ENCODE measurements at places on chromosomes 2 and 18. TPM values are rescaled to one million over a fixed set of nuclear protein-coding genes. Genes with fewer than 3 reads are reported as not detected.

GRCh38 chr2:134446383-134447017 lies 192.6 kb downstream of the MGAT5 start:
- no peak overlapping the region for H3K4me3 ChIP-seq
- no peak for DNase-seq
- H3K4me1 ChIP-seq, result no peaks in the 10 kb centered on the region
- no peak overlapping the region for H3K27ac ChIP-seq
- no peaks in the 10 kb centered on the region for H3K36me3 ChIP-seq

DNA sequence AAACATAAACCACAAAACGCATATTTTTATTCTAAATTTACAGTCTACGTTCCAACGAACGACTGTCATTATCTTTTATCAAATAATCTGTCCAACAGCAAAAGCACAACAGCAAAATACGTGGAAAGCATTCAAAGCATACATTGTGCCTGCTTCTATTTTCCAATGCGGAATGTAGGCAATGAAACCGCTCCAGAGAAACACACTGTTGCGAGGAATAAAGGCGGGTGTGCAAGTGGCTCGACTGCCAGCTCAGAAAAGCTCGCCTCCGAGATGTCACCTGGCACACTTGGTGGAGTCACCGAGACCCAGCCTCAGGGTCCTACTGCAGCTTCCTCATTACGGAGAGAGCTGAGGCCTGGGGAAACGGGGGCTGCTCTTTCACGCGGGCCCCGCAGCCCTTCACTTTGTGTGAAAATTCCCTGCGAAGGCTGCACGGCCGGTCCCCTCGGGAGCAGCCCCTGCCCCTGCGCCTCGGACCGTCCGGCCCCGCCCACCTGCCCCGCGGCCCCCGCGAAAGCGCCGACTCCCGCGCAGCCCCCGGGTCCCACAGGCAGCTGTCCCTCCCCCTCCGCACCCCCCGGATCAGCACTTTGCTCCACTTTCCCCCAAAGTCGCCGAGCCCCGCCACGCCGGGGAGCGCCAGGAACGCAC lies 752 bp downstream of the MGAT4A start:
- H3K4me1 ChIP-seq, result peaks cover 63% of the 10 kb centered on the region
- peak; percentile 66 for DNase-seq
- H3K27ac ChIP-seq, result peak overlapping the region; percentile 89
- H3K27me3 ChIP-seq, result no peaks in the 10 kb centered on the region
- H3K36me3 ChIP-seq, result peaks cover 48% of the 10 kb centered on the region

Gene HK2
- 29.6 TPM for total RNA-seq

Gene AOX1
- total RNA-seq, result 0.22 TPM

Gene ALLC
- total RNA-seq, result not detected
